ENCODE measurements at places on chromosomes 3 and 15.

DNA sequence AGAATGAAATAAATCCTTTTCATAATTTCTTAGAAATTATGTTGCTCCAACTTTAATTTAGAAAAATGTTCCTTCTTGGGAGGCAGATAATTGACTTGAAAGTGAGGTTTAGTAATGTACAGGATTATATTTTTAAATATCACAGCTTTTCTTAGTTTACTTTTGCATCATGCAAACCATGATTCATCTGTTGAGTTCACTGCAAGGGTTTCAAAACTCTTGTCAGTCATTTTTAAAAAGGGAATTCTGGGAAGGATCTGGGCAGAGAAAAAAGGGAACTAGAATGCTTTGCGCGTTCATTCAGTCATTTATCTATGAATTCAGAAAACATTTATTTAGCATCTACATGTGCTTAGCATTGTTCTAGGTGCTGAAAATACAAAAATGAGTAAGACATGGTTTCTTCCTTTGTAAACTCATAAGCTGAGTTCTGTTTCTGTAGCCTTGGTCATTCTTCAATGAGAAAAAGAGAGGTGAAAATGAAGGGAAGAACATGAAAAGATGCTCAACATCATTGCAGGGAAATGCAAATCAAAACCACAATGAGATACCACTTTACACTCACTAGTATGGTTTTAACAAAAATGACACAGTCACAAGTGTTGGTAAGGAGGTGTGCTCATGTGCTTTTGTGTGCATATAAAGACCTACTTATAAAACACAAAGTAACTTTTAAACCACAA is 209.1 kb downstream of the NR1D2 start:
- DNase-seq, result peak; percentile 69

DNA sequence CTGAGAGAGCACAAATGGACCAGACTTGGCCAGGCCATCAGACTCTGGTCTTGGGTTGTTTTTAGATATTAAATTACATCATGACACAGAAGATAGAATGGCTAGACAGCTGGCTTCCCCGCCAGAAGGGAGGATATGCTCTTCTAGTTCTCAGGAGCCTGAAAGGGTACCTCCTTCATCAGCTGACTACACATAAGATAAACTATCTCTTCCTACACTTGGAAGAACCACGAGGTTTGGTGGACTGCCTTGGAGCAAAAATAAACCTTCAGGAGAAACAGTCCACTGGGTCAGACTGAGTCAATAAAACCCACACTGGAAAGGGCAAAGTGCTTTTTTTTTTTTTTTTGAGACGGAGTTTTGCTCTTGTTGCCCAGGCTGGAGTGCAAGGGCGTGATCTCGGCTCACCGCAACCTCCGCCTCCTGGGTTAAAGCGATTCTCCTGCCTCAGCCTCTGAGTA is 26.3 kb upstream of the DYNC1LI1 start:
- no peak for DNase-seq

GRCh38 chr15:62164014-62164395 is 1.1 kb downstream of the C2CD4B start:
- DNase-seq, result peak; percentile 2

DNA sequence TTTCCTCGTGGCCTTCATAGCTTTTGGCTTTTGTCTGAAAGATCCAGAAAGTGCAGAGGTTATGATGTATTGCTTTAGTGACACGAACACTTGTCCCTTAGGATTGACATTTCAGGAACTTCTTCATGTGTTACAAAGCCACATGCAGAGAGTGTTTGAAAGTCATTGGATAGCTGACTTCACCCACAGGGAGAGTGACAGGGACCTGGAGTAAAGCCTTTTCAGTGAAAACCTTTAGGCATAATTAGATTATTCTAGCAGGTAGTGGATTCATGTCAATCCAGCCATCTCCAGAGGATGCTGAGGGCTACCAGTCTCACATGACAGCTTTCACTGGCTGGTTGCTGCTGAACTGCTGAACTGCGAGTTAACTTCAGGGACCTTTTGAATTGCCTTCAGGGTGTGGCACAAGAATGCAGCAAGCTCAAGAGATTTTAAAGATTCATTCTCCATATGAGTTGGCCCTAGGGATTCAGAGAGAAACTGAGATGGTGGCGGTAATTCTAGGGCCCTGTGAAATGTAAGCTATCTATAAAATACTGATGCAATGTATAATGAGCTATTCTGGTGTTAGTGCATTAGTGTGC is 267.0 kb upstream of the GOLIM4 start:
- DNase-seq, result no peak

DNA sequence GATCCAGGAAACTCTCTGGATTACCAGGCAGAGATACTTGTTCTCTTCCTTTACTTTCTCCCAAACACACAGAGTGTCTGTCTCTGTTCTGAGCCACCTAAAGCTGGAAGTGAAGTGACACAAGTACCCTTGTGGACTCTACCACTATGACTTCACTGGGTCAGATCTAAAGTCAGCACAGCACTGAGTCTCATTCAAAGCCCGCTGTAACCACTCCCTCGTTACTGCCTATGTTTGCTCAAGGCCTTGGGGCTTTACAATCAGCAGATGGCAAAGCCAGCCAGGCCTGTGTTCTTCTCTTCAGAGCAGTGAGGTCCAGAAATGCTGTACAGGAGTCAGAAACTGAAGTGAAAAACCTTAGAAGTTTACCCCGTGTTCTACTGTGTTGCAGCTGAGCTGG is 588.3 kb upstream of the SEMA6D start:
- DNase-seq, result no peak

DNA sequence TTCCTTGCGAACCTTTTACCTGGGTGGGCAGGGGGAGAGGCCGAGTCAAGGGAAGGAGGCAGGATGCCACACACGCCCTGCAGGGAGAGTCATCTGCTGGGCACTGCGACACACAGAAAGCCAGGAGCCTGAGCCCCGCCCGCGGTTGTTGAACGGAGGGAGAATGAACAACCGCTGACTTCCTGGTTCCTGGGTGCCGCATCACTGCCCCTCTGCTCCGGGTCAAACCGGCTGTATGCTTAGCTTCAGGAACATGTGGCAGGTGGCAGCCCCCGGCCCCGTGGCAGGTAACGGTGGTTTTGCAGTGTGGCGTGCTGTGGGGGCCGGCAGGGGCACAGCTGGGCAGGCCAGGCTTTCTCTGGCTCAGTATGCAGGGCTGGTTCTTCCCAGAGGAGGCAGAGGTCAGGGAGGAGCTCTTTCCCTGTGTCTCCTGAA is 33.4 kb downstream of the APBA2 start:
- DNase-seq, result peak; percentile 12

DNA sequence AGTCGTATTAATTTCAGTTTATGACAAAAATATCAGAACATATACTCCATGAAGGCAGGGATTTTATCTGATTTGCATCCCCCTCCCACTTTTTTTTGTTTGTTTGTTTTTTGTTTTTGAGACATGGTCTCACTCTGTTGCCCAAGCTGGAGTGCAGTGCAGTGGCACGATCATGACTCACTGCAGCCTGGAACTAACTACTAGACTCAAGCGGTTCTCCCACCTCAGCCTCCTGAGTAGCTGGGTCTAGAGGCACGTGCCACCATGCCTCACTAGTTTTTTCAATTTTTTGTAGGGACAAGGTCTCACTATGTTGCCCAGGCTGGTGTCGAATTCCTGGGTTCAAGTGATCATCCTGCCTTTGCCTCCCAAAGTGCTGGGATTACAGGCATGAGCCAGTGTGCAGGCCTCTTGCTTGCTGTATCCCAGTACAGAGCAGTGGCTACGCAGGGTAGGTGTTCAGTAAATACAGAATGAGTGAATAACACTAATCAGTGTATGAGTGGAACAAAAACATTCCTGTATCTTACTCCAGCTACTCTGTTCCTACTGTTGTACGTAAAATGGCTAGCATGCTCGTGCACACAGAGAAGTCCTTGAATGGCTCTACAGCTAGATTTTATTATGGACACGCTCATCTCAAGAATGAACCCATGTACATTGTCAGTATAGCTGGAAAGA is 272.4 kb downstream of the FOXP1 start:
- DNase-seq, result no peak

DNA sequence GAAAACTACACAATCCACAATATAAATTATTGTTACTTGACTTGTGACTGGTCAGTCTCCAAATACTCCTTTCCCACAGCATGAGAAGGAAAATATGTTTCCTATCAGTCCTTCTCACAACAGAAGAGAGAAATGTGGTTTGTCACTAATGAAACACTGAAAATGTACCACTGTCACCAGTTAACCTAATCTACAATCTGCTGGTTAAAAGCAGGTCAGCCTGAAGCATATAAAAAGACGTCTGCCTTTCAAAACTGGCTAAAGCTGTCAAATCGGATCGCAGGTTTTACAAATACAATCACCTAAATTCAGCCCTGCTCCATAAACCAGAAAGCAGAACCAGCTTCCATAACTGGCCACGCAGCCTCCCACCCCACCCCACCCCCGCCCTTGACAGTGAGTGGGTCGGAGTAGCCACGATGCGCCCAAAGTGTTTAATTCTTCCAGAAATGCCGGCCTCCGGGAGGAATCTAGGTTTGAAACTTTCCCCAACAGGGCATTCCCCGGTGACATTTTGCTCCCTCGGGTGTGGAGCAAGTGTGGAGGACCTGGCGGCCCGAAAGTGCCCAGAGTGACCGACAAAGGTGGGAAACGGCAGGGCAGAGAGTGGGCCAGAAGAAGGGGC is 682 bp downstream of the ETFA start:
- DNase-seq, result peak; percentile 20

DNA sequence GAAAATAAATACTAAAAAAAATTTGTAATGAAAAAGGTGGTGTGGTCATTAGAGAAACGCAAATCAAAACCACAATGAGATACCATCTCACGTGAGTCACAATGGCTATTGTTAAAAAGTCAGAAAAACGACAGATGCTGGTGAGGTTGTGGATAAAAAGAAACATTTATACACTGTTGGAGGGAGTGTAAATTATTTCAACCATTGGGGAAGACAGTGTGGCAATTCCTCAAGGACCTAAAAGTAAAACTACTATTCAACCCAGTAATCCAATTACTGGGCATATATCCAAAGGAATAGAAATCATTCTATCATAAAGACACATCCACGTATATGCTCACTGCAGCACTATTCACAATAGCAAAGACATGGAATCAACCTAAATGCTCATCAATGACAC is 120.3 kb downstream of the MYO9A start:
- DNase-seq, result no peak

DNA sequence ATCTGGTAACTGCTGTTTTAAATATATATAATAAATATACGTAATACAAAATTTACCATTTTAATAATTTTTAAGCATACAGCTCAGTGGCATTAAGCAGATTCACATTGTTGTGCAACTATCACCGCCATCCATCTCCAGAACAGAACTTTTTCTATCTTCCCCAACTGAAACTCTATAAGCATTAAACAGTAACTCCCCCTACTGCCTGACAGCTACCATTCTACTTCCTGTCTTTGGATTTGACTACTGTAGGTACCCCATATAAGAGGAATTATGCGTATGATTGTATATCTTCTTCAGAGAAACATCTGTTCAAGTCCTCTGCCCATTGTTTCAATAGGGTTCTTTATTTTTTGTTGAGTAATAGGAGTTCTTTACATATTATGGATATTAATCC is 36.8 kb downstream of the EID1 start:
- DNase-seq, result no peak

- DNase-seq, result no peak
These were observed 658.0 kb upstream of the DPPA4 start for GRCh38 chr3:109995377-109995776.

- no peak for DNase-seq
These were observed 45.2 kb downstream of the CDAN1 start for GRCh38 chr15:42691770-42692169.

GRCh38 chr3:45583021-45583851 is 11.3 kb upstream of the LIMD1 start:
- no peak for DNase-seq

- DNase-seq, result no peak
These were observed at the start of gene ZNF660 for GRCh38 chr3:44584646-44585501. ZNF660 (plus strand) TSS chr3:44584964; CDS start chr3:44594194, 9,230 bp downstream.

- DNase-seq, result no peak
These were observed 542.1 kb downstream of the EPHB1 start for GRCh38 chr3:135337192-135337591.

DNA sequence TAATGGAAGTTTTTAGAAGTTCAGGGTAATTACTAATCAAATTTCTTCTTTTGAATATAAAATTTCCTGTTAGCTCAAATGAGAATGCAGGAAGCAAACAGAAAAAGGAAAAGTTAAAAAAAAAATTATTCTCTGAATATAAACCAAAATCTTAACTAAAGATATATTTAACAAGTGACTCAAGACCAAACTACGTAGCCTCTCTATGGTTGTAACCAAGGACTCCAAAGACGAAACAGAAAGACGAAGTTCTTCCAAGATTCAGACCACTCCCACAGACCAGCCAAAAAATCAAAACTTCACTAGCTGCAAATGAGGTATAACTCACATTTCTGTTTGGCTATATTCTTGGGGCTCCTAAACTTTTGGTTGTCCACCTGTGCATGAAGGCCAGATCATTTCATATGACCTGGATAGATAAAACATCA is 846.5 kb upstream of the ALCAM start:
- DNase-seq, result no peak

DNA sequence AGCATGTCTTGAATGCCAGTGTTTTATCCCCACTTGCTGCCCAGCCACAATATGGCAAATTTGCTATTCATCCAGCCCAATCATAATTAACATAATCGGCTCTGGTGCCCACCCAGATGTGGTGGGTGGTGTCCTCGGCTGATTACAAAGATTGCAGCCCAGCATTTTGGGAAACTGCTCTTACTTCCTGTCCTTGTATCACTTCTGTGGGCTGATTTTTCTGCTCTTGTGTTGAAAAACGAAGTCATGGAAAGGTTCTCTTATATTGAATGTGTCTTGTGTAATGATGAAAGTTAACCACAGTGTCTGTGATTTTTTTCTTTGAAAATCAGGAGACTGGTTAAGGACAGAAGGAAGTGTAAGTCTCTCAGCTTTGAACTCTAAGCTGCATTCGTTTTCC is 141.7 kb downstream of the CACNA2D3 start:
- DNase-seq, result no peak

- no peak for DNase-seq
These were observed 23.4 kb downstream of the NCEH1 start for GRCh38 chr3:172687501-172687900.

GRCh38 chr3:102053375-102053989 is 204.2 kb downstream of the NFKBIZ start:
- DNase-seq, result no peak

GRCh38 chr15:63040954-63041353 is 1.6 kb upstream of the TPM1 start:
- DNase-seq, result no peak

Data from activated CD4-positive, alpha-beta T cell treated with anti-CD3 and anti-CD28 coated beads, Interleukin-2, Interleukin-6, amounts not matched to agents 100 ng/mL and 50 ng/mL, durations not matched to agents 16 hours and 8 hours (primary cell).